Tibial artery (tissue), 4 donors: ENCODE measurements at places on chromosomes 2 and 18.

- no peak for DNase-seq
Observed at GRCh38 chr2:159960414-159960813, 102.0 kb downstream of the PLA2R1 start.

DNA sequence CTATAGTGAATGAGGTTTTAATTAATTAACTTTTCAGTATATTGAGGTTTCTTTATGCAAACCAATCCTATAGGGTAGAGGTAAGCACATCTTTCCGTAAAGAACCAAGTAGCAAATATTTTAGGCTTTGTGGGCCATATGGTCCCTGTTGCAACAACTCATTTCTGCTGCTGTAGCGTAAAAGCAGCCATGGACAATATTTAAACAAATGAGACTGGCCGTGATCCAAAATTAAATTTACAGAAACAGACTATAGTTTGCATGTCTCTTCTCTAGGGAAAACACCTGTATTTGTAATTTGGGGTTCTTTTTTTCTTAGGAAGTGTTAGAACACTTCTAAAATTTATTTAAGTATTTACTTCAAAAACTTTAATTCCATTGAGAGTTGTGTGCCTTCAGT lies 104.3 kb downstream of the KYNU start:
- DNase-seq = no peak

DNA sequence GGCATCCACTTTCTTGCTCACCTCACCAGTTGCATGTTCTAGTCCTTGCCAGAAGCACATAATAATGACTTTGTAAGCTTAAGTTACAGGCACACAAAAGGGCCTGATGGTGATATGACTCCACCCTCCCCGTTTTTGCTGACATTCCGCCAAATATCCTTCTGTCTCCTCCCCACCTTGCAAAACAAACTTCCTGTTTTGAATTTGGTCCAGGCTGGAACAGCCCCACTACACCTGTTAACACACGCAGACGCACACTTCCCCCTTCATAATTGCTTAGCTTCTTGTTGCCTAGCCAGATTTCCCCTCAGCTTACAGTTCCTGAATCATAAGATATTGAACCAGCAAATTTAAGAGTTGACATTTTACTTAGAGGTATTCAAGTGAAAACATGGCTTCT lies at the start of gene MGAT5:
Gene MGAT5 (plus strand): TSS at position 269 of the 400 bp plus-strand sequence. CDS start 332 bp downstream, outside the sequence.
- DNase-seq = no peak

GRCh38 chr2:54204476-54204875 lies 51.6 kb downstream of the TSPYL6 start:
- no peak for DNase-seq

DNA sequence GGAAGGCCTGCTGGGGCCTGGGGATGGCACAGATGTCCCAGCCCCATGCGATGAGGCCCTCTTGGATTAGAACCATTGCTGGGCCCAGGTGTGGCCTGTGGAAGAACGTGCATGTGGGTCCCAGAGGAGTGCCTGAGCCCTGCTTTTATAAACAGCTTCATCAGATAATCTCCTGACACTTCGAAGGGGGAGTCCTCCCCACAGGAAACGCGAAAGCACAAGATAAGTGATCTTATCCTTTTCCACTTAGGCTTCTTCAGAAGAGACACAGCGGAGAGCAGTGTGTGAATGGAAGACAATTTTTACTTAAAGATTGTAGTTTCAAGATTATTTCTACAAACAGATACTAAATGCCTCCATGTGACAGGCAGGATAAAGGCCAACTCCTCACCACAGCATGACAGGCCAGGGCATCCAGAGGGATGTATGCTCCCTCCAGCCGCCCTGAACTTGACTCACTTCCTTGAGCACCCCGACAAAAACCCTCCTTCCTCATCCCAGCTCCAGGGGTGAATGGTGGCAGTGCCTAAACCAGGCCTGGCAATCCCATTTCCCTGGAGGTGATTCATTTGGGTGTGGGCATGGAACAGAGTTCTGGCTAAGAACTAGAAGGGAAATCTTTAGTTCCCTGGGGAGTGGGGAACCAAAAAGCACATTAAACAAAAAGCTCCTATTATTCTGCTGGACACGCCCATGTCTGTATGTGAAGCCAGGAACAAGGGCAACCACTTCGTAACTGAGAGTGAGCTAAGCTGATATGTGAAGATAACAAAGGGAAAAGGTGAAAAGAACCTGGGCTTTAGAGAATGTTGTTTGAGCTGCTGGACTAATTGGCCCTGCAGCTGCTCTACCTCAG lies 56.2 kb upstream of the TMEM163 start:
- DNase-seq = no peak
